Effector CD8-positive, alpha-beta T cell (primary cell): ENCODE measurements at places on chromosomes 2 and 18.

- no peak for DNase-seq
Observed at GRCh38 chr2:187493877-187494568, 46.0 kb upstream of the CALCRL start.

DNA sequence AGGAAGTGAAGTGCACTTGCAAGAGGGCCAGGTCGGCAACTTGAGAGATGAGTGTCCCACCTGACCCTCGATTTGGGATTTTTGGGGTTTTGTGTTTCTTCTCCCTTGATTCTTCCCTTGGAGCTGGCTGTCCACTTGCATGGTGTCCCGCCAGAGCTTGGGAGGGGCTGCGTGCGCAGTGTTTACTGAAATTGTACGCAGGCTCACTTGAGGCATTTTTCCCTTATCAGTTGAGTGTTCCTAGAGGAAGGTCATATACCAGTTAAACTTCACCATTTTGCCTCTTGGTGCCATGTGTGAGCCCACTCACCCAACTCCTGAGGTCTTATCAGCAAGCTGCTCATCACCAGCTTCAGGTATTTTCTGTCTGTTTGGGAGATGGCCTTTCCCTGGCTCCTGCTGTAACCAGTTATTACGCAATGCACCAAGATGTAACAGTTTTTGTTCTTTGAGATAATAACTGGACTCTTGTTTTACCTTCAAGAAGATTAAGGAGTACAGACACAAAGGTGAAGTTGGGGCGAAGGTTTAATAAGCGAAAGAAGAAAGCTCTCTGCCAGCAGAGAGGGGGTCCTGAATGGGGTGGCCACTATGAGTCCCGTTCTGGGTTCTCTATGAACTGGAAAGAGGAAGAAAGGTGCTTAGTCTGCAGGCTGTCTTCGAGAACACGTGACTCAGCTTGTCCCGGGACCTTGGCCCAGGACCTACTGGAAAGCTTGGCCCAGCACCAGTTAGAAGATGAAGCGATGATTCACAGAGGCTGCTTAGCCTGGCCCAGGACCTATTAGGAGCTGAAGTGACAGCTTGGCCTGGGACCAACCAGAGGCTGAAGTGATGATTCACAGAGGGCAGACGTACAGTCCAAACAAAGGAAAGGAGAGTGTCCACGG is 21.5 kb upstream of the TXNL4A start:
- no peak for DNase-seq

DNA sequence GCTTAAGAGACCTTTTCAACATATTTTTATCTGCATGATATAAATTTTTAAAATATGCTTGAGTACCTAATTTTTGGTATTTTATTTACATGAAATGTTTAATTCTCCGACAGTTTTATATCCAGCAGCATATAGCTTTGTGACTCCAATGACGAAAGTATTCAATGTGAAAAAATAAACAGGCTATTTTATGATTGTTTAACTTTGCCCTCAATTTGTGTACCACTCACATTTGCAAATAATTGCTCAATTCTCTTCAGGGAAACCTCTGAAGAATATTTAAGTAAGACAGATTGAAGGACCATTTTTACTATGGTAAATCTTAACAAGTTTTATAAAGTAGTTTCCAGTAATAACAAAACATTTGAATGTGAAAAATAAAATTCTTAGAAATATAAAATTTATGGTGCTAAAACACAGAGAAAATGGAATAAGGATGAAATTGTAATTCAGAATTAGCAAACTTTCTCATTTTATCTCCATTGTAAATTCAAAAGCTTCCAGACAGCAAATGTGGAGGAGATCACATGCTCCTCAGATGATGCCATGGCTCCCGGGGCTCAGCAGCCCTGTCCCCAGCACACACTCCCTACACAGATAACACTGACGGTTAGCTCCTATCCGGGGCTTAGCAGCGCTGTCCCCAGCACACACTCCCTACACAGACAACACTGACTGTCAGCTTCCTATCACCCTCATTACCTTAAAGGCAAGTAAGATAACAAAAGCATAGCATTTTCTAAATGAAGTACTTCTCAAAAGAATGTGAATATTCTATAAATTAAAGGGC is 39.7 kb downstream of the SH3YL1 start:
- no peak for DNase-seq

GRCh38 chr2:122883849-122884248 is 1128.4 kb downstream of the TSN start:
- no peak for DNase-seq

- no peak for DNase-seq
Observed at GRCh38 chr18:3058328-3059191, 45.6 kb upstream of the LPIN2 start.

GRCh38 chr2:172305066-172305465 is 122.3 kb upstream of the ITGA6 start:
- DNase-seq, result no peak

DNA sequence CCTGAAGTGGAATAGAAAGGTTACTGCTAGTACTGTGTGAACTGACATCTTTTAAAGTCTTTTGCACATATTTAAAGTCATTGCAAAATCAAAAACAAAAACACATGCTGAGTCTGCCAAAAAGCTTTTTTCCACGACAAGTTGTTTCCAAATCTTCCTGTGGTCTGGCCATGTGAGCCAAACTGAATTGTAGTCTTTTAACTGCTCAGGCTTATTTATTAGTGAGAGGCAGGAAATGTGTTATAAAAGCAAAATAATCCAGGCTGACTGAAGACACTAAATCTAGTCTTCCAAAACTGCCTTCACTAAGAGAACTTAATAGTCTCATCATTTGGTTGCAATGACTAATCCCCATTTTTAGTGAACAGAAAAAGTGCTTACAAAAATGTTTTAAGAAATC is 2.3 kb downstream of the KRCC1 start:
- no peak for DNase-seq

GRCh38 chr18:76115580-76115979 is 379.5 kb downstream of the ZNF516 start:
- DNase-seq, result no peak

- DNase-seq, result no peak
Observed at GRCh38 chr2:152251211-152251610, 75.6 kb upstream of the STAM2 start.

GRCh38 chr18:70333757-70334156 is 44.9 kb downstream of the SOCS6 start:
- no peak for DNase-seq

- DNase-seq, result no peak
Observed at GRCh38 chr2:196131949-196132925, 39.1 kb downstream of the STK17B start.

DNA sequence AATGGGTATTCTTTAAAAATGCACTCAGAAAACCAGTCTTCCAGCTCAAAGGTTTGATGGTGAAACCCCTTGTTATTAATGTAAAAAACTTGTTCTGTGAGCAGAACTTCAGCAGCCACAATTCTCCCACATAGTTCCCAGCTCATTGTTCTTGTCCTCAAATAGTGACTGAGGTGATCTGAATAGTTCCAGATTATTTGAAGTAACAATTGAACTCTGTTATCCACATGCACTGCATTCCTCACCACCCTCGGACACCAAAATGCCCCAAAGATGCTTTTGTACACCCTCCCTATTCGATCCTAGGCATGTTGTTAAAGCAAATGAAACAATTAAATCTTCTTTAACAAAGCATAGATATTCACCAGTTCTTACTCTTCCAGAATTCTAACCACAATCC is 2186.8 kb upstream of the CELF4 start:
- no peak for DNase-seq

DNA sequence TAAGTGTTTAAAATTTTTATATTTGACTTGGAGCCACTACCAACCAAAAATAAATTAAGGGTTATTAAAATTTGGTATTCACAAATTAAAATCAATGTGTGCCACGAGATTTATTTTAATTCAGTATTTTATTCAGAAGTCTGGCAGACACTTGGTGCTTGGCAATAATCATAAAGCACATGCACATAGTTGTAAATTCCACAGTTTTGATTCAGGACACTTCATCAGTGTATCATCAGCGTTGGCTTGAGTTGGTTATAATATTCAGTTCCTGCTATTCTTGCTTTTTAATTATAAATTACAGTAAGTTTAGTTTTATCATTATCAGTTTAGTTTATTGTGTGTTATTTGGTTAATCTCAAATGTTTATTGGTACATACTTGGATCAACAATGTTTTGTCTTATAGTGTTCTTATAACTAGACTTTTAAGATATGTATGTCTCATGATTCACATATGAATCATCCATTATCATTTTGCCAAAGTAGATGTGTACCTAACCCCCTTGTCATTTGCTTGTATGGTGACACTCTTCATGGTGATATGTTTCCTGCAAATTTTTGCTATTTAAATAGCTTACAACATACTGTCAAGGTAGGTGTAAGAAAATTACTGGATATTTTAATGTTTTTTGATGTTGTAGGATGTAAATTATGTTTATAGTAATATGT is 237.9 kb downstream of the BABAM2 start:
- DNase-seq, result no peak

GRCh38 chr2:9693196-9693491 is 62.3 kb upstream of the YWHAQ start:
- DNase-seq, result no peak

DNA sequence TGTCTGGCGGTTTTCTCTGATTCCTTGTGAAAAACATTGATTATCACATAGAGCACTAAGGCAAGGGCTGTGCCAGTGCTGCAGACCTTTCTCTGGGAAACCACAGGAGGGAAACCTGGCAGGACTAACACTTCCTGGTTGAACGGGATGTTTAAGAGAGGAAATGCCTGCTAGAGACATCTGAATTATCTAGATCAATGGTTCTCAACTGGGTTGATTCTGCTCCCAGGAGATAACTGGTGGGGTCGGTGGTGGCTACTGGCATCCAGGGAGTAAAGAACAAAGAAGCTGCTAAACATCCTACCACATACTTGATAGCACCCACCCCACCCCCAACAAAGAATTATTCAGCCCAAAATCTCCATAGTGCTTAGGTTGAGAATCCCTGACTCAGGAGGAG is 37.5 kb downstream of the DDX18 start:
- no peak for DNase-seq

DNA sequence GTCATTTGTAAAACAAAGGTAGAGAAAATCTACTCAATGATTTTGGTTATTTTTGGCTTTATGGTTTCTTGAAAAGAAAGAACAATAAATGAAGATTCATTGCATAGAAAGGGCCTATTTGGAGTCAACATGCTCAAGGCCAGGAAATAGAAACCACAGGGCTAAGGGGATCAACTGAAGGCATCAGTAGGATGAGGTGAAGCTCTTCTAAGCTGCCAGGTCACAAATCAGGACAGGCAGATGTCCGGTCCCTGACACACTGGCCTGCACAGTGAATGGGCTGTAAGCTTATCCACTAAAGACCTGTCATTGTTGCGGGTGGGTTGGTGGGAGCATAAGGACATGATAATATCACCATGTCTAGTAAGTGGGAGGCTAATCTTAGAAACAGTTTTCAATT is 31.6 kb upstream of the RNF138 start:
- DNase-seq, result no peak

- DNase-seq, result no peak
Observed at GRCh38 chr2:96806468-96807126, 9.5 kb upstream of the CNNM3 start.

DNA sequence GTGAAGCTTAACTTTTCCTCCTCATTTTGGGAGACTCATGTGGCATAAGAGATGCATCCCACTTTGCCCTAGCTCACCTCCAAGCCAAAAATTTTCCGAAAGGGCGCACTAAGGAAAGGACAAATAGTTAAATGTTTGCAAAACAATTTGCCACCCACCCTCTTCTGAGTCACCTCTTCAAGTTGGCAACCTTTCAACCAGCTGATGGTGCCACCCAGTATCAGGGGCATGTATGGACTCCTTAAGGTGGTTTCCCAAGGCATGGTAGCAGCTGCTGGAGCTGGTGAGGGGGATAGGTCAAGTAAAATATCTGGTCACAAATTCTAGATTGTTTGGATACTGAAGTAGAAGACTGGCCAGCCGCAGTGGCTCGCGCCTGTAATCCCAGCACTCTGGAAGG is 17.2 kb upstream of the ITGAV start:
- DNase-seq, result no peak

DNA sequence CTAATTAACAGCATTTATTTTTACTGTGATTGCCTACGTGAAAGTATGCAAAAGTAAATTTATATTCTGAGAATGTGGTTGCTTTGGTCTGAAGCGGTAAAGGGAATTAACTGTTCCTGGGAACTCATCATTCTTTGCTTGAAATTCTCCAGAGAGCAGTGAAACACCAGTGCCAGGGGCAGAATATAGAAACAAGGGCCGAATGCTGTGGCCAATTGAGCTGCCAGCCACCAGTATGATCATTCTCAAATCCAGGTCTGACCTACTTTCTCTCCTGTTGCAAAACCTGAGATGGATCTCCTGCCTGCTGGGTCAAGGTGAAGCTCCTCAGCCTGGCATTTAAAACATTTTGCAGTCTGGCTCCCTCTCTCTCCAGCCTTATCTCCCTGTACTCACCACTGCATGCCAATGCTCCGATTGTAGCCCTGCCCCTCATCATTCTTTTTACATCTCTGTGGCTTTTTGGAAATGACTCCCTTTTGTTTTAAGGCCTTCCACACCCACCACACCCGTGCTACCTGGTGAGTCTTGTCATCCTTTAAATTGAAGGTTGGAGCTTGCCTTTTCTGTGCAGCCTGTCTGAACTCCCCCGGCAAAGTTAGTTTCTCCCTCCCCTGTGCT is 94.5 kb upstream of the TMEM178A start:
- no peak for DNase-seq

- no peak for DNase-seq
Observed at GRCh38 chr2:21916934-21917522, 793.3 kb downstream of the TDRD15 start.

GRCh38 chr2:129087133-129087813 is 768.6 kb upstream of the HS6ST1 start:
- DNase-seq, result no peak

DNA sequence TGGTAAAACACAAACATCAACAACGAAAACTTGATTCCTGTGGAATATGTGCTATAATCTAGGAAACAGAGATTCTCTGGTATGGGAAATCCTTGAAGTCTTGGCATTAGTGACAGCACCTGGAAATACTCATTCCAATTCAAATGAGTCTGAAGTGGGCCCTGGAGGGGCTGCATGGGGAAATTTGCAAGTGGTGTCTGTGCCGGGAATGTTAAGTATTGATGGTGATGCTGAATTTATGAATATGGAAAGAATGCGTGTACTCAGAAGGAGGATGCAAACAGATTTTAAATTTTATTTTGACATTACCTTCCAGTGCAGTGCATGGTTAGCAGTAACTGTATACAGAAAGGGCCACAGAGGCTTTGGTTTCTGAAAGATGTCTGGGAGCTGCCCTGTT is 37.2 kb downstream of the PTPRM start:
- no peak for DNase-seq

DNA sequence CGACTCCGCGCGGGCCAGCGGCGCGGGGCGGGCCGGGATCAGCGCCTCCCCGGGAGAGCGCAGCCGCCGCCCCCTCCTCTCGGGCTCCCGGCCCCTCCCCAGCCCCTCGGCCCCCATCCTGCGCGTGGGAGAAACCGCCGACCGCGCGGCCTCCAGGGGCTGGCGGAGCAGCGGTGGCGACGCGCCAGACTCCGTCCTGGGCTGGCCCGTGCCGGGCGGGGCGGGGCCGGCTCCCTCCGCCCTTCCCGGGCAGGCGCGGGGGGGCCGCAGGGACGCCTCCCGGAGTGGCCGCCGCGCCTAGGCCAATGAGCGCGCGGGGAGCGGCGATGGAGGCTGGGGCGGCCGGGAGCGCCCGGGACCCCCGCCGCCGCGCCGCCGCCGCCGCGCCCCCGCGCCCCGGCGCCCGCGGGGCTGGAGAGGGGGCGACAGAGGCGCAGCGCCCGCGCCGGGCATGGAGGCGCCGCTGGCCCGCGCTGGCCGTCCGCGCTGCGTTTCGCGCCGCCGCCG is 49.1 kb downstream of the KCNIP3 start:
- DNase-seq, result no peak

GRCh38 chr2:99852376-99852934 is 289.9 kb downstream of the AFF3 start:
- no peak for DNase-seq

- no peak for DNase-seq
Observed at GRCh38 chr2:3463944-3464343, 55.4 kb downstream of the ADI1 start.
